ENCODE measurements at places on chromosomes 1 and 21. TPM values are rescaled to one million over a fixed set of nuclear protein-coding genes. Genes with fewer than 3 reads are reported as not detected.

DNA sequence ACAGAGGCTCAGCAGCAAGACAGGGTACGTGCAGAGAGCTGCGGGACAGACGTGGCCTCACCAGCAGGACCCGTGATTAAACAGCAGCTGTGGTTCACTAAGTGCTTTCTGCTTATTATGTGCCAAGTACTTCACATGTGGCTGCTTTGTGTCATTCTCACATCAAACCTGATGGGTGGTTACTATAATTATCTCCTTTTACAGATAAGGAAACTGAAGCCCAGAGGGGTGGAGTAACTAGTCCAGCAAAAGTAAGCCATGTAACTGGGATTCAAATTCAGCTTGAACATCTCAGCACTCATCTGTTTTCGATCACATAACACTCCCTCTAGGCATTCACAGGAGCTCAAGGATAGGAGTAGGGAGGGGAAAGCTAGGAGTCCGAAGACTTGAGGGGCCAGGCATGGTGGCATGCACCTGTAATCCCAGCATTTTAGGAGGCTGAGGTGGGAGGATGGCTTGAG lies 50.8 kb upstream of the CLIC4 start:
- DNase-seq = peak; percentile 64

- peak; percentile 58 for DNase-seq
These were observed 84.4 kb downstream of the NKAIN1 start for GRCh38 chr1:31155216-31155806.

DNA sequence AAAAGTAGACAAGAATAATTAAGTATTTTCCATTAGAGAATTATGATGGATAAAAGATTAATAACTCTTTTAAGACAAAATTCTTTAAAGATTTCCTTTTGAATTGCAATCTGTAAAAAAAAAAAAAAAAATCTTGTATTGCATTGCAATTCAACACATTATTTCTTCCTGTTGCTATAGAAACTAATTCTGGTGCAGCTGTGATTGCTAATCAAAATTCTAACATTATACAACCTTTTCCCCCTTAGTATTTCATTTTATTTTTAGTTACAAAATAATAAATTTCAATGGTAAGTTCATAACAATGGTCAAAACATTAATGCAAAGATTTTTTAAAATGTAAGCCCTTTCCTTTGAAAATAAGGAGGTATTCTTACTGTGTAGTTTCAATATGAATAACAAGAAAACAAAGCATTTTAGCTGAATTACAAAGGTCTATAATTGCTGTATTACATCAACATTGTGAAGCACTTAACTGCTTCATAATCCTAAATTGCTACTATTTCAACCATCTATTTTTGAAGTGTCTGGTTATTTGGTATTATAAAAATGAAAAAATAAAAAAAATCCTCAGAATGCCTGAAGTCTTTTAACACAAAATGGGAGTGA lies 135.0 kb downstream of the SYT14 start:
- DNase-seq = peak; percentile 69

GRCh38 chr1:63112155-63112900 lies 210.0 kb upstream of the FOXD3 start:
- DNase-seq = peak; percentile 83

DNA sequence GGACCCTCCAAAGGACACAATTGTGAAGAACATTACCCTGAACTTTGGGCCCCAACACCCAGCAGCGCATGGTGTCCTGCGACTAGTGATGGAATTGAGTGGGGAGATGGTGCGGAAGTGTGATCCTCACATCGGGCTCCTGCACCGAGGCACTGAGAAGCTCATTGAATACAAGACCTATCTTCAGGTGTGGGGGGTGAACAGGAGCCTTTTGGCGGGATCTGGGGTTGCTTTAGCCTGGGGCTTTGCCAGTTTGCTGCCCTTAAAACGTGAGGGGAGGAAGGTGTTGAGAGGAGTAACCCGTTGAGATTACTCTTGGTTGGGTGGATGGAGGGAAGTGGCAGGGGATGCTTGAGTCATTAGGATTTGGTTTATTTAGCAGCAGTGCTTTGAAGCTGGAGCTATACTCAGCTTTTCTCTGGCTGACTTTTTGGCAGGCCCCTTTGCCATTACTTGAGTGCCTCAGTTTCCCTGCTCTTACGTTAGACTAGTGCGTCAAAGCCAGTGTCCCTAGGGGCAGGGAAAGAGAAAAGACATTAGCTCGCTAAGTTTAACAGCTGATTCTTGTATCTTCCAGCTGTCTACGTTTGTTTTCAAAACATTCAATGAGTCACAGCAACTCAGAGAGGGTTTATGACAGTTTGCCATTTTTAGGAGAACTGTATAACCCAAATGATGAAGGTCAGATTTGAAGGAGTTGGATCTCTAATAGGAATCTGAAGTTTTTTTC lies 4.4 kb downstream of the NDUFS2 start:
- peak; percentile 79 for DNase-seq

GRCh38 chr1:66350001-66350547 lies 183.9 kb upstream of the SGIP1 start:
- DNase-seq = peak; percentile 71

DNA sequence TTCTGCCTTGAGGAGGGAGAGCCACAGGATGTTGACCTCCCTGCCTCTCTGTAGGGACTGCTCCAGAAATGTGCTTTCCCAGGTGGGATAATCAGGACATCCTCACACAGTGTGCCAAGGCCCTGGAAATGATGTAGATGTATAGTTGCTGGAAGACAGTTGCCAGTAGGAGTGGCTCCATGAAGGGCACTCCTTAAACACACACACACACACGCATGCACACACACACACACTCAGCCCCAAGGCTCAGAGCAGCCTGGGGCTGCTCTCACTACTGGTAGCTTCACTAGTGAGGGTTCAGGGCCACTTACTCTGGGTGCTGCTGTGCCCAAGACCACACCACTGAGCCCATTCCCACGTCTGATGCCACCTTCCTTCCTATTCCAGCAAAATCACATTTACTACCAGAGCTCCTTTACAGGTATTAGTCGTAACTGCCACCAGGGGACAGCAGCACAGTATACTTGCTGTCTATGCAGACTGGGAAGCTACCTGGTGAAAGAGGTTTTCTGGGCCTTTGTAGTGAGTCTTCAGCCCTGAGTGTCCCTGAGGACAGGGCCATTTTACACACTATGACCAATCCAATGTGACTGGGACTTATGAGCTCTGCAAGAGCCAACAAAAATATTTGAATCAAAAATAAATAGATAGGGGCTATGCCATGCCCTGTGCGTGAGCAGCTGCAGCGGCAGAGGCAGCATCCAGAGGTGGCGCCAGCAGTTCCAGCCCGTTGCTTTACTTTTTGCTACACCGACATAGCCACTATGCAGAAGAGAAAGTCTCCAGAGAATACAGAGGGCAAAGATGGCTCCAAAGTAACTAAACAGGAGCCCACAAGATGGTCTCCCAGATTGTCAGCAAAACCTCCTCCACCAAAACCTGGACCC lies 15.0 kb downstream of the CRNN start:
- peak; percentile 8 for DNase-seq

- DNase-seq = peak; percentile 73
These were observed 32.9 kb downstream of the IFI44 start for GRCh38 chr1:78682496-78682895.

DNA sequence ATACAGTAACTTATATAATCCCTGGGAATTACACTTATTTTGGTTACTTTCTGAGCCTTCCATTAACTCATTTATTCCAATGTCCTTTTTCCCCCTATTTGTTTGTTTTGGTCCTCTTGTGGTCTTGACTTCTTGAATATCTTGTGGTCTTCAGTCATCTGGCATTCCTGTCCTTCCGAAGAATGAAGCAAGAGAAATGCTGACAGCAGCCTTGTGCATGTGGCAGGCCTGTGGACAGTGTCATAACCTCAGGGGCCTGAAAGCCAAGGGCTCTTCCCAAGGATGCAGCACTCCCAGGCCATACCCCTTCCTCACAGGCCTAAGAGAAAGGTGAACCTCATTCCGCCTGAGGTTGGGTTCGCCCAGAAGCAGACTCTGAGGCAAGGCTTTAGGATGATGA lies 470.2 kb downstream of the DISC1 start:
- DNase-seq = peak; percentile 24

- no peak for DNase-seq
These were observed 6.1 kb downstream of the CCDC18 start for GRCh38 chr1:93186667-93187066.

The SLAMF8 gene
- not detected for total RNA-seq

The LRRC8D gene
- total RNA-seq = 20.7 TPM

The TMEM79 gene
- total RNA-seq = 2.9 TPM

The AP4B1 gene
- total RNA-seq = 20.4 TPM

The CFHR2 gene
- not detected for total RNA-seq

The SLC44A3 gene
- 1.5 TPM for total RNA-seq
